ENCODE measurements at places on chromosomes 7 and 10.

- no peak for DNase-seq
- no peak overlapping the region for H3K4me3 ChIP-seq
- no peaks in the 10 kb centered on the region for H3K27me3 ChIP-seq
- no peak overlapping the region for H3K27ac ChIP-seq
- no peaks in the 10 kb centered on the region for H3K36me3 ChIP-seq
Observed at GRCh38 chr7:123432601-123433000, 101.8 kb downstream of the IQUB start.

- peak overlapping the region; percentile 91 for H3K27ac ChIP-seq
- peak overlapping the region; percentile 91 for H3K4me3 ChIP-seq
- peaks cover 7% of the 10 kb centered on the region for H3K27me3 ChIP-seq
- H3K4me1 ChIP-seq, result peaks cover 25% of the 10 kb centered on the region
- DNase-seq, result no peak
Observed at GRCh38 chr7:90594751-90595317, 1.3 kb upstream of the CDK14 start.

DNA sequence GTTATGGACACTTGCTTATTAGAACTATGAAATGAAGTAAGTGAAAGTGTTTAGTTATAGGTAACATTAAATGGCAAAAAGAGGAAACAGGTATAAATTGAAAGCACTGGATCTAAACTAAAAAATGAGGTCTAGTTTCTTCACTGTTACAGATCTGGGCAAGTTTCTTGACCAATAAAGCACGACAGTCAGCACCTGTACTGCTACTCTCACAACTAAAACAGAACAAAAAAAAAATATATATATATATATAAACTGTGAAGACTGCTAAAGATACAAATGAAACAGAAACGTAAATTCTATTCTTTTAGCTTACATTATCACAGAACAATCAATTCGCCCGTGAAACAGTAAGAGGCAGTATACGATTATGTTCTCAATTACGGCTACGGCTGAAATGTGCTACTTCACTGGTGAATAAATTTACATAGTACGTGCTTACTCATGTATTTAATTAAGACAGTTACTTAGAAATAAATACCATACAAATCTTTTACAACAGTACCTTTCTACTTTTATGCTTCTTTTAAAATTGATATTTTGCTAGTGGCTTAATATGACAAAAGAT is 4.2 kb downstream of the AHR start:
- no peak overlapping the region for H3K27ac ChIP-seq
- H3K27me3 ChIP-seq, result peaks cover 17% of the 10 kb centered on the region
- peak overlapping the region; percentile 69 for H3K4me3 ChIP-seq
- H3K4me1 ChIP-seq, result peaks cover 12% of the 10 kb centered on the region
- peaks cover 6% of the 10 kb centered on the region for H3K36me3 ChIP-seq
- DNase-seq, result no peak

GRCh38 chr7:92231-92674 is 100.1 kb upstream of the FAM20C start:
- H3K4me3 ChIP-seq, result no peak overlapping the region
- H3K27ac ChIP-seq, result no peak overlapping the region
- H3K27me3 ChIP-seq, result peaks cover 26% of the 10 kb centered on the region
- H3K36me3 ChIP-seq, result no peaks in the 10 kb centered on the region

- DNase-seq, result no peak
- H3K4me1 ChIP-seq, result peaks cover 4% of the 10 kb centered on the region
- H3K4me3 ChIP-seq, result no peak overlapping the region
- H3K27ac ChIP-seq, result no peak overlapping the region
- H3K27me3 ChIP-seq, result no peaks in the 10 kb centered on the region
- no peaks in the 10 kb centered on the region for H3K36me3 ChIP-seq
Observed at GRCh38 chr7:925601-926000, 28.9 kb downstream of the ADAP1 start.

DNA sequence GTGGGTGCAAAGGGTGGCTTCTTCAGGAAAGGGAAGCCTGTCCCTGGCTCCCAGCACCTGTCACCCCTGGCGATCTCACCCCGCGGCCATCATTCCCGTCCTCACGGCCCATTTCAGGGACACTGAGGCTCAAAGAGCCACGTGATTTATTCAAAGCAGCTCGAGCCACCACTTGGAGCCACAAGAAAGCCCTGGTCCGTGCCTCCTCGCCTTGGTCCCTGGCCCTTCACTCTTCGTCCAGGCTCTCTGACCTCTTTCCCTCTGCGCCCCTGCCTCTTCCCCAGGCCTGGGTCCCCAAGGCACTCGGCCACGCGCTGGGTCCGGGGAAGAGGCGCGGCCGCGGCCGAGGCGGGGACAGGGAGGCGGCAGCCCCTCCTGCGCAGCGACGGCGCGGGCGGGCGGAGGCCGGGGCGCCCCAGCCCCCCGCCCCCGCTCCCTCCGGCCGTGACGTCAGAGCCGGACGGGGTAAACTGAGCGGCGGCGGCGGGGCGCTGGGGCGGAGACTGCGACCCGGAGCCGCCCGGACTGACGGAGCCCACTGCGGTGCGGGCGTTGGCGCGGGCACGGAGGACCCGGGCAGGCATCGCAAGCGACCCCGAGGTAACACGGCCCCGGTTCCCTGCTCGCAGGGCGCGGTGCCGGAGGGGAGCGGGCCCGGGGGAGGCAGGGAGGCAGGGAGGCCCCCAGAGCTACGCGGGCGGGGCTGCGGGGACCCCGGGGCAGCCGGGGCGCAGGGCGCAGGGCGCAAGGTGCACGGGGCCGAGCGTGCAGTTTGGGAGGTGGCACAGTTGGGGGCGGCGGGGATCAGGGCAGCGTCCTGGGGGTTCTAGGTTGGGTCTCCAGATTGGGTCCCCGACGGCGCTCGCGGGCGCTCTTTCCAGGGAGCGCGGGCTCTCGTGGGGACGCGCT is at the start of gene SLC18A2:
SLC18A2 (plus strand) TSS at position 494 of the 909 bp plus-strand sequence. CDS start 580 bp downstream, outside the sequence.
- no peak within 1 kb of the TSS for H3K27ac ChIP-seq
- peak within 1 kb of the TSS; percentile 84 for H3K4me3 ChIP-seq
- H3K27me3 ChIP-seq, result peaks cover 82% of the 10 kb centered on the region
- no peak for DNase-seq
- peaks cover 4% of the 10 kb centered on the region for H3K4me1 ChIP-seq

DNA sequence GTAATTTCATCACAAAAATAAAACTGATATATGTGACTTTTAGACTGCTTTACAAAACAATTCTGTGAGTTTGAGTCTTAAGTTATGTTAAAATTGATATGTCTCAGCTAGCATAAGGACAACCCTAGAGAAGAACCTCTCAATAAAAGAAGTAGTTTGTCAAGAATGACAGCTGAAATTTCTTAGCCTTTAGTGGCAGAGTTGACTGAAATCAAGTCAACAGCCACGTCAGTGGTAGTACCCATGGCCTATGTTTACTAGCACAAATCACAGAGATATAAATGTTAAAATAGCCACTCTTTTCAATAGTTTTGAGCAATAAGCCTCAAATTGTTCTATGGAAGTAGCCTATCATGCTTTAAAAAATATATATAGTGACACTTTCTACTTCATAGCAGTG is 138.9 kb upstream of the FERD3L start:
- no peaks in the 10 kb centered on the region for H3K36me3 ChIP-seq
- H3K4me3 ChIP-seq, result no peak overlapping the region
- no peak for DNase-seq
- H3K27me3 ChIP-seq, result no peaks in the 10 kb centered on the region

- DNase-seq, result no peak
- H3K4me3 ChIP-seq, result no peak overlapping the region
- H3K36me3 ChIP-seq, result peaks cover 12% of the 10 kb centered on the region
Observed at GRCh38 chr7:97847791-97848190, 24.4 kb downstream of the ASNS start.

DNA sequence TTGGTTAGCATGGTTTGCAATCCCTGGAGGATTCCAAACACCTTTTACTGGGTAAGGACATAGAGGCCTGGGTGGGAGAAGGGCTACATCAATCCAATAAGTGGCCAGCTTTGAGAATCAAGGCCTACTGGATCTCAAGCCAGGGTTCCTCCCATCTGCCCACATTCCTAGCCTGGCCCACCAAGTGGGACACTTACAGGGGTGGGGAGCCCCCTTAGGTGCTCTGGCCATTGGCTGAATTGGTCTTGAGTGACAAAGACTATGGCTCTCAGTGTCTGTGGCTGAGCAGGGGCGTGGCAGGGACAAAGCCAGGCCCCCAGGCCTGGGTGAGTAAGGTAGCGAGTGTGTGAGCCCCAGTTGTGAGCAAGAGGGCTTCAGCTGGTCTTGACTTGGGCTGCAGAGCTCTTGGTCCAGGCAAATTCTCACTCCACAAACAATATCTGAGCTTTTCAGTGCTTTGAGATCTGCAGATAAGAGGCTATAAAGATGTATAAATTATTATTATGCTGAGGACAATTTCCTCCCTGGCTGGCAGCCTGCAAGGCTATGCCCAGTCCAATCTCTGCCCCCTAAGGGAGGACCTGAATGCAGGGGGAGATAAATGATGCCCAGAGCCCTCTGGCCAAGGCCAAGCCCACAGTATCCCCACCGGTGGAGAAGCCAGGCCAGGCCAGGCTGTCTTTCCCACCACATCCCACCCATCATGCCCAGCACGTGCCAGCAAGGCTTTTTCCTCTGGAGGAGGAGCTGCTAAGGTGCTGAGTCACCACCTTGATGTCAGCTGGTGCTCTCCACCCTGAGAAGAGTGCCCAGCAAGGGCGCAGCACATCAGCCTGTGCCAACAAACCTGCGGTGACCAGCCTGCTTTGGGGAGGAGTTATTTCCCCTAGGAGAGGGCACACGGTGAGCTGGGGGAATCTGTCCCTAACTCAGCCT is 80.7 kb upstream of the DUSP5 start:
- peaks cover 21% of the 10 kb centered on the region for H3K4me1 ChIP-seq
- H3K27ac ChIP-seq, result no peak overlapping the region
- no peak overlapping the region for H3K4me3 ChIP-seq
- DNase-seq, result no peak
- H3K27me3 ChIP-seq, result no peaks in the 10 kb centered on the region

DNA sequence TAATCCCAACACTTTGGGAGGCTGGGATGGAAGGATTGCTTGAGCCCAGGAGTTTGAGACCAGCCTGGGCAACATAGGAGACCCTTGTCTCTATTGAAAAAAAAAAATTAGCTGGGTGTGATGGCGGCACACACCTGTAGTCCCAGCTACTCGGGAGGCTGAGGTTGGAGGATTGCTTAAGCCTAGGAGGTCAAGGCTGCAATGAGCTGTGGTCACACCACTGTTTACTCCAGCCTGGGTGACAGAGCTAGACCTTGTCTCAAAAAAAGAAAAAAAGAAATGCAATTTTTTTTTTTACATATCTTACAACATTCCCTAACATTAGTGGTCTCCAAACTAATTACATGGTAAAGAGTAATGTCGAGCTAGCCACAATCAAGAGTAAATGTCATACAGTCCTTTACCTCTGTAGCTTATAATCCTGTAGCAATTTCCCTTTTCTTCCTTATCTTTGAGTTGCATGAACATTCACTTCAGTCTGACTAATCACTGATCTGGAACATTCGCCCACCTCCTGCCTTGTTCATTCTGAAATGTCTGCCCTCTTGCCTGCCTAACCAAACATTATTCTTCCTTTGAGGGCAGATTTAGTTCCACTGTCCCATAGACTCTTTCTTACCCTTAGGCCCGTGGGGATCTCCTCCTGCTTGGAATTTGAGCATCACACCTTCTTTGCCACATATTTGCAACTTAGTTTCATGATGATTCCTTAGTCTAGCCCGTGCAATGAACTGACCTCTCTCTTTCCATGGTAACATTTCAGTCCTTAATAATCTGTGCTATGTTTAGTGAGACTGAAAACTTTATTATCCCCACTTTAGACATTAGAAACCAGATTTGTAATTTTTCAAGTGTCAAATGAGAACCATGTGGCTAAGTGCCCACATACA is 4.8 kb upstream of the VCL start:
- no peak for DNase-seq
- peaks cover 18% of the 10 kb centered on the region for H3K4me1 ChIP-seq
- peak overlapping the region; percentile 4 for H3K27ac ChIP-seq
- no peaks in the 10 kb centered on the region for H3K36me3 ChIP-seq

DNA sequence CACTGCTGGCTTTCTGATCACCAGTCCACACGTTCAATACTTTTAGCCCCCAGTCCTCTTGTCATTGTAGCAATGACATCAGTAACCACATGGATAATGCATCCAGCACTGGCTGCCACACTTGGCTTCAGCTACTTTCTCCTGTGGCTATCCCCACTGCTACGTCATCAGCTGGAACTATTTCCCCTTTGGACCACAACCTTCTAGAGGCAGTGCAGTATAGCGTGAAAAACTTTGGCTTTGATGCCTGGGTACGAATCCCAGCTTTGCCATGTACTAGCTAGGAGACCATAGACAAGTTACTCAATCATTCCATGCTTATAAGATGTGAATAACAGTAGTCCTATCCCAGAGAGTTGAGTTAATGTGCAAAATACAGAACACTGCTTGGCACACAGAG is 63.2 kb downstream of the CCDC3 start:
- no peaks in the 10 kb centered on the region for H3K4me1 ChIP-seq
- no peaks in the 10 kb centered on the region for H3K27me3 ChIP-seq
- no peak overlapping the region for H3K27ac ChIP-seq
- peak; percentile 10 for DNase-seq

GRCh38 chr7:610531-611280 is 91.1 kb upstream of the PDGFA start:
- H3K27ac ChIP-seq, result peak overlapping the region; percentile 23
- H3K4me1 ChIP-seq, result peaks cover 12% of the 10 kb centered on the region
- no peaks in the 10 kb centered on the region for H3K27me3 ChIP-seq
- peak overlapping the region; percentile 48 for H3K4me3 ChIP-seq
- H3K36me3 ChIP-seq, result peaks cover 6% of the 10 kb centered on the region

- no peak for DNase-seq
- peak overlapping the region; percentile 87 for H3K4me3 ChIP-seq
- H3K27me3 ChIP-seq, result no peaks in the 10 kb centered on the region
- H3K36me3 ChIP-seq, result no peaks in the 10 kb centered on the region
Observed at GRCh38 chr7:105580022-105580740, 1.1 kb downstream of the EFCAB10 start.

Data from type B pancreatic cell (in vitro differentiated cells).